H1 (cell line): ENCODE measurements at places on chromosomes 4 and X.

GRCh38 chr4:3405176-3405575 is 36.6 kb upstream of the HGFAC start:
- DNase-seq, result no peak

DNA sequence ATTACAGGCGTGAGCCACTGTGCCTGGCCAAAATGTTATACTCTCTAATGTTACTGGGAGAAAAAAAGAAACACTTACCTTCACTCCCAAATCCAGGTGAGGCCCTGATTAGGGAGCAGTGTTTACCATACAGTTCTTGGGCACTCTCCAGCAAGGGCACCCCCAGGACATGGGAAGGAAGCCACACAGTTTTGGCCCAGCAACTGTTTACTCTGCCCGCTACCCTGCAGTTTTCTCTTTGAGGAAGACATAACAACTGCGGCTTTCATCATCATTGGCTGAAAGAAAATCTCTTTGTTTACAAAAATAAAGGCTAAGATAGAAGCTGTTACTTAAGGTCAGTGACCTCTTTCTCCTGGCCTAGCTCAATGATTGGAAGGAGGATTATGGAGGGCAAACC is 145.5 kb upstream of the DUSP21 start:
- DNase-seq, result no peak

- no peak for DNase-seq
Measured at GRCh38 chr4:141730805-141731204, 94.4 kb downstream of the IL15 start.

- no peak for DNase-seq
Measured at GRCh38 chr4:187084701-187085100, 361.0 kb upstream of the FAT1 start.

- DNase-seq, result no peak
Measured at GRCh38 chr4:148007792-148008191, 275.9 kb downstream of the ARHGAP10 start.

DNA sequence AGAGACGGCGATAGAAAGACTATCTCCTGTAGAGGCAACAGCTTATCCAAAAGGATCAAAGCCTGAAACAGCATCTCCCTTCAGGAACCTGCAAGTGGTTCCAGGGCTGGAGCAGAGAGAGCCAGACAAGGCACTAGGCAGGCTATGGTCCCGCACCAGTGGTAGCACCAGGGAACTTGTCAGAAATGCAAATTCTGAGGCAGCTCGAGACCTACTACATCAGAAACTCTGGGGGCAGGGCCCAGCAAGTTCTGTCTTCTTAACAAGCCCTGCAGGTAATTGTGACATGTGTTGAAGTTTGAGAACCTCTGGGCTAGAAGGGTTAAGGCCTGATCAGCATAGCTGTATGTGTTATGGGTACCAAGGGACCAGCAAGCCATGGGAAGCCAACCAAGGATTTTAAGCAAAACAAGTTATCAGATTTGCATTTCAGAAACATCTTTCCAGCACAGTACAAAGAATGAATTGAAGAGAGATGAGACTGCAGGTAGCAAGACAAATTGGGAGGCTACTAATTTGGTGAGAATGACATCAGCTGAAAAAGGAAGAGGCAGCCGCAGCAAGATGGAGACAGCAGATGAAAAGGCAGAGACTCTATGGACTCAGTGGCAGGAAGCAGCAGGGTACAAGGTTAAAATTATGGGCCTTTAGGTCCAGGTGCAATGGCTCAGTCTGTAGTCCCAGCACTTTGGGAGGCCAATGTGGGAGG is 139.7 kb downstream of the TSPAN5 start:
- DNase-seq, result no peak

DNA sequence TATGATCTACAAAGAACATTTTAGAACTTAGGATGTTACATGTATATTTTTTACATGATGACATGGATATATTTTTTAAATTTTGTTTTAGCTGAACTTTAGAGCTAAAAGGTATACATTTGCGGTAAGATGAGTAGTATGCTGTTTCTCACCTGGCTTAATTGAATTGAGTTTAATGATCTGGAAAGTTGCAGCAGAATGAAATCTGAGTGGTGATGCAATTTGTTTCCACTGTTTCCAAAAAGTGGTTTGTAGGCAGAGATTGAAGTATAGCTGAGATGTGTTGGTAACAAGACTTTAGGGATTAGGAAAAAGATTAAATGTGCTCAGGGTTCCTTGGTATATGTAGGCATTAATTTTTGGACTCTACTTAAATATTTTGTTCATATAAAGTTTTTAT is 68.1 kb downstream of the HPF1 start:
- no peak for DNase-seq

GRCh38 chr4:184169225-184169867 is 48.3 kb downstream of the ENPP6 start:
- DNase-seq, result no peak

DNA sequence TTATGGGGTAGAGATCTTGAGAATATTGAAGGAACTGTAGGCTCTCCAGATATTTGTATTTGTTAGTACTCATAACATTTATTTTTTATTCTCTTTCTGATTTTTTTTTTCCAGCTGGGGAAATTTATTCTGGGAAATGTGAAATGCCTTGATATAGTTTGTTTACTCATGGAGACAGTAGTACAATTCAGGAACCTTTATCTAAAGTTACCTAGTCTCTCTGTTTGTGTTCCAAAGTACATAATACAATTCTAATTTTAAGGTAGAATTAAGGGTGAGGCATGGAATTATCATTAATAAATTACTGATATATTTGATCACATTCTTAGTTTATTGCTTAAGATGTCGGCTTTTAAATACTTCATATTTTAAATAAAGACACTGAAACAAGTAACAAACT is 114.0 kb downstream of the RS1 start:
- no peak for DNase-seq

DNA sequence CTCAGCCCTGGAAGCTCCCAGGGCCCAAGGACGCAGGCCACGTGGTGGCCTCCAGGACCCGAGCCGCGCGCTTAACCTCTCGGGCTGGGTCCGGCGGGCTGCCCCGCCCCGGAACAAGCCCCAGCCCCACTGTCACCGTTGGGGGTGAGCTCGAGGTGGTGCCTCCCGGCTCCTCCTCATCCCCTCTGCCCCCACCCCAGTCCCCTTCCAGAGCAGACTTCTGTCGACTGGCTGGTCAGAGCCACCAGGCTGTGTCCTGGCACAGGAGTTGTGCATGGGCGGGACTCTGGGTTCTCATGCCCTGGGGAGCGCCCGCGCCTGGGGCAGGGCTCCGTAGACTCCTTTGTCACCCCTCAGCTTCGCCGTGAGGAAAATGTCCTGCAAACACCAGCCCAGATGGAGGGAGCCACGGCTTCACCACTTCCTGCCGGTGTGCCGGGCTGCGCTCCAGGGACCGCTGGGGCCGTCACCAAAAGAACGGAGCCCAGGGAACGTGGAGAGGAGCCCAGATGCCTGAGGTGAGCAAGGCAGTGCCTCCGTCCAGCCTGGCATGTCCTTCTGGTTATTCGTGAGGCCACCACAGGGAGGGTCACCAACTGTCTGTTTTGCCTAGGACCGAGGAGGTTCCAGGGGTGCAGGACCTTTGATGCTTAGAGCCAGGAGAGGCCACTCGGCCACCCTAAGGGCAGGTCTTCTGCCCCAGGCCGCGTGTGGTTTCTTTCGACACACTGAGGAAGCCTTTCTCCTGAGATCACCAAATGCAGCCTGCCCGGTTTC is 7.1 kb upstream of the RGS12 start:
- DNase-seq, result peak; percentile 46

- DNase-seq, result no peak
Measured at GRCh38 chr4:165184220-165184619, 23.1 kb upstream of the KLHL2 start.

DNA sequence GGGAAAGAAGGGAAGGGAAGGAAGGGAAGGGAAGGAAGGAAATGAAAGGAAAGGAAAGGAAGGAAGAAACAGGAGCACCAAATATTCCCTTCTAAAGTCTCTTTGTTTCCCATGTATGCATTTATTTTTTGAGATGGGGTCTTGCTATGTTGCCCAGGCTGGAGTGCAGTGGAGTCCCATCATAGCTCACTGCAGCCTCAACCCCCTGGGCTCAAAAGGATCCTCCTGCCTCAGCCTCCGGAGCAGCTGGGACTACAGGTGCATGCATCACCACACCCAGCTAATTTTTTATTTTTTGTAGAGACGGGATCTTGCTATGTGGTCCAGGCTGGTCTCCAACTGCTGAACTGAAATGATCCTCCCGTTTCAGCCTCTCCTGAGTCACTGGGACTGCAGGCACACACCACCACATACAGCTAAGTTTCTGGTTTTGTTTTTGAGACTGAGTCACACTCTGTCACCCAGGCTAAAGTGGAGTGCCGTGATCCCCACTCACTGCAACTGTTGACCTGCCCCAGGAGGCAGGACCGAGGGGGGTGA is 102.8 kb downstream of the CRLF2 start:
- no peak for DNase-seq

- peak; percentile 67 for DNase-seq
Measured at GRCh38 chrX:85243761-85244449, at the start of the genes SATL1 and ZNF711. Gene SATL1 (minus strand): TSS chrX:85243779. CDS start chrX:85108968, 134,811 bp downstream. Gene ZNF711 (plus strand): TSS chrX:85243991. CDS start chrX:85247573, 3,582 bp downstream.

GRCh38 chr4:82865592-82865991 is 25.4 kb downstream of the SEC31A start:
- no peak for DNase-seq

DNA sequence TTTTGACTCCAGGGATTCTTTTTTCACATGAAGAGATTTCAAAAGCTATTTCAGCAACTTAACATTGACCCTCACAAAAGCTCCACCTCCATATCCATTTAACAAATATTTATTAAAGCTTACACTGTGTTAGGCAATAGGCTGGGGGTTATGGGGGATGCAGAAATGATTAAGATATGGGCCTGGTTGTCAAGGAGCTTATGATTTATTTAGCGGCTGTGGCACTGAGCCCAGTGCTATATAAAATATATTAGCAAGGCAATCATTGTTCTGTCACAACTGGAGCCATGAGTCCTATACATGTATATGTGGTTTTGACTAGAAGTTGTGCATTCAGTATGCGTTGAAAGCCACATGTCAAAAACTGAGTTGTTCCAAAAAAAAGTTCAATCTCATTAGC is 131.1 kb downstream of the GPC3 start:
- DNase-seq, result no peak

- DNase-seq, result peak; percentile 92
Measured at GRCh38 chr4:3871181-3871852, 105.1 kb downstream of the ADRA2C start.

DNA sequence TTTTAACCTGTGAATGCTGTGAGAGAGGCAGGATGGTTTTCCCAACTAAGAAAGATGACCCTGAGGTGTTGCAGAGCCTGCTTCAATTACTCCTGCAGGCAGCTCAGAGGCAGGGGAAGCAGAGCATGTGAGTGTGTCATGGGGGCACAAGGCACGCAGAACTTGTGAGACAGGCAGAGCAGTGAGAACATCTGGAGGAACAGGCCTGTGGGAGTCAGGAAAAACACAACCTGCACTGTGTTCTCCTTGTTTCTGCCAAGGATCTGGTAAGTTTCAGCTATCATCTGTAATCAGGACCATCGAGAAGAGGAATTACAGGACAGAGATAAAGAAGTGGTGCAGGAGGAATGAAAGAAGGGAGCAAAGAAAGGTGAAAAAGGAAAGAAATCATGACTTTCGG is 741.8 kb upstream of the INTU start:
- no peak for DNase-seq

DNA sequence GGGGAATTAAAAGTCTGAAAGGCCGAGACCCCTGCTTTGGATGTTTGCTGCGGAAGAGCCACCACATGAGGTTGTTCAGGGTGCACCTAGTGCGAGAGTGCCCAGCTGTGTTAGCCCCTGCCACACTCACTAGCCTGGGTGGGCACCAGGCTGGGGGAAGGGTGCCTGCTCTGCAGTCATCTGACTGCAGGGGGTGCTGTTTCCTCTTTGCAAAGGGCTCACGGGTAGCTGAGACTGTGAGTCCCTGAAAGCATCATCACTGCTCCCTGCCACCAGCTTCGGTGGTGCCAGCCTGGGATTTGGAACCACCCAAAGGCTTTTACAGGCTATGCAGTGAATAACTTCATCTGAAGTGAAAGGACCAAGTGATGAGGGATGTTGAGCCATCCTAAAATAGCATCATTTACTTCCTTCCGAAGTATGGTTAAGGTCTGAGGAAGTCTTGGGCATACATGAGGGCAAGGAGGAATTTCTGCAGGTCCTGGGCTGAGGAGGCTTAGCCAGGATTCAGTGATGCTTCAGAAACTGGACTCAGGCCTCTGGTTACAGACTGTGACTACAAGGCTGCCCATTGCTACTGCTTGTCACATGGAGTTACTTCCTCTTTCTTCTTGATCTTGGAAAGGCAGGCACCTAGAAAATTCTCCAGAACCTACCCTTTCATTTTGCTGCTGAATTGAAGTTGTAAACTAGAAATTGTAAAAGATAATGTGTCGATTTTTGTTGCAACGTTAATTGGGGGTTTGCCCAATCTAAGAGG is 293.2 kb upstream of the PRPS2 start:
- DNase-seq, result no peak

DNA sequence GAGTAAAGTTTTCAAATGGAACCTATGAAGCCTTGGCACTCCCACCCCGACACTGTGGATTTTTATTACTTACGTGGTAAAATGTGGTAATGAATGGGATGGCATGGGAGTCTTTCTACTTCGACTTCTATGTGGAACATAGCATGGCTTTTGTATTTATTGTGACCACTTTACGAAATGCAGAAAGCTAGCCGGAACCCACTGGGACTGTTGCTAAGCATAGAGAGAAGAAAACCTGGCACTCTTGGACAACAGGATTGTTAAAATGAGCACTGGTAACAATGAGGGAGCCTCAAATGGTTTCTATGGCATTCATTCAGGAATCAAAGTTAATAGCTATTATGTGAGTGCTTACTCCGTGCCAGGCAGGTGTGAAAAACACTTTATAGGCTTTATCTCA is 113.3 kb downstream of the PDS5A start:
- no peak for DNase-seq

GRCh38 chrX:51461053-51462044 is 35.0 kb downstream of the NUDT11 start:
- DNase-seq, result no peak

DNA sequence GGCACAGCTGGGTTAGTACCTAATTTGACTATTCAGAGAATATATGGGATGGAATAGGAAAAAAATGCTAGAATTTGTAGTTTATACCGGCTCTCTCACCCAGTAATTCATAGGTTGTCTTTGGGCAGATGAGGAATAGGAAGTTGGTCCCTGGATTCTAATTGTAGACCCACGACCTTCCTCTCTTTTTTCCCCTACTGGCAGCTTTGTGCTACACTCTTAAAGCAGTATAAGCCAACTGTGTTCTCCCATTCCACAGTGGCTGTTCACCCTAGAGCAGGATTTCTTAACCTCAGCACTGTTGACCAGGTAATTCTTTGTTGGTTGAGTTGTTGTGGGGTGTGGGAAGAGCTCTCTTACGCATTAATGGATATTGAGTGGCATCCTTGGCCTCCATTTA is 92.9 kb downstream of the FNIP2 start:
- DNase-seq, result no peak
